ENCODE measurements at places on chromosomes 1 and 21. TPM values are rescaled to one million over a fixed set of nuclear protein-coding genes. Genes with fewer than 3 reads are reported as not detected.

LMOD1 gene
- total RNA-seq: 80.5 TPM

CCDC28B gene
- total RNA-seq: 30.7 TPM

ADARB1 gene
- total RNA-seq: 92.8 TPM

MFN2 gene
- 68.8 TPM for total RNA-seq

ELAVL4 gene
- not detected for total RNA-seq

PPM1J gene
- total RNA-seq: 0.59 TPM

CYP4A11 gene
- not detected for total RNA-seq

BSDC1 gene
- total RNA-seq: 57.6 TPM

AADACL4 gene
- not detected for total RNA-seq

NEXN gene
- 47.6 TPM for total RNA-seq

FYB2 gene
- total RNA-seq: not detected

KIF26B gene
- 47.0 TPM for total RNA-seq

FOXD2 gene
- total RNA-seq: 1.0 TPM

TMEM269 gene
- total RNA-seq: 0.20 TPM

OMA1 gene
- total RNA-seq: 9.3 TPM

KISS1 gene
- 0.95 TPM for total RNA-seq

HS2ST1 gene
- total RNA-seq: 26.7 TPM

FAM72C gene
- not detected for total RNA-seq

PLA2G5 gene
- total RNA-seq: not detected

HTR6 gene
- total RNA-seq: not detected

STUM gene
- total RNA-seq: not detected

TCHH gene
- total RNA-seq: not detected

CRNN gene
- not detected for total RNA-seq

RPE65 gene
- not detected for total RNA-seq

TCHHL1 gene
- total RNA-seq: not detected

JAM2 gene
- 6.6 TPM for total RNA-seq

CHI3L1 gene
- not detected for total RNA-seq

LCE2B gene
- not detected for total RNA-seq

FMN2 gene
- 3.5 TPM for total RNA-seq

FBXO28 gene
- total RNA-seq: 20.1 TPM

CCDC17 gene
- 0.90 TPM for total RNA-seq

IGSF3 gene
- total RNA-seq: 32.0 TPM

KRTAP19-1 gene
- total RNA-seq: not detected

CLK2 gene
- 36.7 TPM for total RNA-seq

CD2 gene
- total RNA-seq: not detected

MIXL1 gene
- 0.17 TPM for total RNA-seq

AADACL3 gene
- total RNA-seq: not detected

CFAP141 gene
- not detected for total RNA-seq

DNASE2B gene
- total RNA-seq: not detected

KIF17 gene
- 1.3 TPM for total RNA-seq

LRRC3 gene
- 3.3 TPM for total RNA-seq

CCDC181 gene
- total RNA-seq: 0.90 TPM

TDRD10 gene
- total RNA-seq: not detected

DNAJC16 gene
- 19.9 TPM for total RNA-seq

HMCN1 gene
- 81.6 TPM for total RNA-seq
